ENCODE measurements at places on chromosomes 4 and X.
A peak's percentile ranks its signal among the peaks of the same experiment; 100 is the strongest.

DNA sequence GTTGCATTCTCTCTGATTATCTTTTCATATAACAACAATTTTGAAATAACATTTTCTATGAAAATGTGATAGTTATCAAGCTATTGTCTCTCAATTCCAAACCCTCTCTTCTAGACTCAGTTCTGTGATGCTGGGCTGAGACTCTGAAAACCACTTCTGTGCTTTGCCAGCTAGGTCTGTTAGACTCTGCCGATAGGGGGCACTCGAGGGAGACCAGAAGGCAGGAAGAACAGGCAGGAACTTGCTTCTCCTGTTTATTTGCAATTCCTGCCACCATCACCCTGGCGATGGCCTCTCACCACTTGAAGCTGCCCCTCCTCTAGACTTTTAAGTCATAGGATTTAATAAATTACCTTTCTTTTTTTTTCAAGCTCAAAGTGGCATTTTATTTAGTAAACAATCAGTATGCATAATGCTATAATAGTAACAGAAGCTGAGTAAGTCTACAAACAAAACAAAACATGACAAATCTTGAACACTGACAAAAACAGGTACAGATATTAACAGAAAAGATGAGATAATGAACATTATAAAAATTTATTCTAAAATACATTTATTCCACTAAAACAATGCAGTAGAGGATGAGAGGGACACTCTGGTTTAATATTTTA is 49.7 kb downstream of the RASL11B start:
- DNase-seq = peak; percentile 44

GRCh38 chr4:168374772-168375523 is 56.4 kb upstream of the DDX60 start:
- DNase-seq = no peak

DNA sequence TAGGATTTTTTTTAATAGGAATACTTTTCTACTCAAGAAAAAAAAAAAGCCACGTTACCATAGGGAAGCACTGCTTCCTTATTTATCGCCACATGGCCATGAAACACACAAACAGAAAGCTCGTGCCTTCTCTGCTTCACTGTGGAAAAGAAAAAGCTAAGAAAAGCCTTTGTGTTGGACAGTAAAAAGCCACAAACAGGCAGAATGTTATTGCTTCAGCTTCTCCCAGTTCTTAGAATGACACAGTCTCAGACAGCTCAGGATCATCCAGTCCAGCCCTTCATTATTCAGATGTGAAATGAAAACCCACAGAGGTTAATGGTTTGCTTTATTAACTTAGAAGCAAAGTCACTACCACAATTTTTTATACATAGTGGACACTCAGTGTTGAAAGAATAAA is 181.6 kb upstream of the NOCT start:
- DNase-seq = no peak

DNA sequence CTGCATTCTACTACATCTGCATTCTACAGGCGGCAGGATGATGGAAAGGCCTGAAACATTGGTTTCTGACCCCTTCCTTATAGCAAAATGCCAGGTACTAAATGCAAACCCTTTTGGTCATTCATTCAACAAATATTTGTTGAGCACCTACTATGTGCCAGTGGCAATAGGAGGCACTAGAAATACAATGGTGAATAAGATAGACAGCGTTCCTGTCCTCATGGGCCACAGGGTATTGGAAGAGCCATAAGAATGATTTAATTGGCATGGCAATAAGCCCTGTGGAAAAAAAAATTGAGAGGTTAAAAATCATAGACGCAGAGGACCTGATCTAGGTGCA is 17.3 kb upstream of the LAP3 start:
- no peak for DNase-seq

DNA sequence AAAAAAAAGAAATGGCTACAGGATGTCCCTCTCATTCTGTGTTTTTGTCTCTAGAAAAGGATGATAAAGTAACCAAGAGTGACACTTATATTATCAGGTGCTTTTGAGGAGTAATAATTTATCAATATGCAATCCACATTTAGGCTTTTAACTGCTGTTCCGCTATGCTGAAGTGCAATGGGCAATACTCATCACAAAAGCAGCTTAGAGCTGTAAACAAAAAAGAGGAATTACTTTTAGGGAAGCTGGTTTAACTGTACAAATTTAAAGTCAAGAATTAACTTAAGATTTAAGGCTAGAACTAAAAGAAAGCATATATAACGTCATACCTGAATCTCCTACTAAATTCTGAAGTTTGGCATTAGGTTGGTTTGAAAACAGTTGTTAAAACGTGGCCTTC is 93.5 kb upstream of the DDX3X start:
- DNase-seq = no peak

GRCh38 chr4:53309321-53310040 is 56.4 kb downstream of the SCFD2 start:
- DNase-seq = no peak

DNA sequence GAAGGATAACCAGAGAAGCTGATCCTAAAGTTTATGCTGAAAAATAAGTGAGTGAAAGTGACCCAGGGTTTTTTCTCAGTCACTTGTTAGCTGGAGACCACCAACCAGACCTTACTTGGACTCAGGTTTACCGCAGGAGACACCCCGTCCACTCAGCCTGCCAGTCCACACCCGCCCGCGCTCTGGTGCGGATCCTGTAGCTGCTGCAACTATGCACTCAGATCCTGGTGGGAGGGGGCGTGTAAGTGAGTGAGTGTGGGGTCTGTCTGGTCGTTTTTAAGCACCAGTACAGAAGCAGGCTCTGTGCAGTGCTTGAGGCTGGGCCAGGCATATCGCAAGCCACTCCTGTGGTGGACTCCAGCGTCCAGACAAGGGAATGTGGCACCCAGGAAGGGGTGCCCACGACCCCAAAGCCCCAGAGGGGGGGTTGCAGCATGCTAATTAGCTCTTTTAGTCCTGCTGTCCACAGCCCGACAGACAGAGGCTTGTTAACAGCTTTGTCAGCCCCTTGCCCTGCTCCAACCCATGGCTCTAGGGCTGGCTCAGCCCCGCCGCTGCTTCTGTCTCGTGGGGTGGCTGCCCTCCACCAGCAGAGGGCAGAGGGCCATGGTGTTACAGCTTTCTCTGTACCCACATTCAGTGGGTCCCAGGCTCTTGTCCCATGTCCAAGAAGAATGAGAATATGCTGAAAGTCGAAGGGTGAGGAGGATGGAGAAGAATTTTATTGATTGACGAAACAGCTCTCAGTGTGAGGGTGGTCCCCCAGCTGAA is 40.4 kb upstream of the PPP1R2C start:
- no peak for DNase-seq

DNA sequence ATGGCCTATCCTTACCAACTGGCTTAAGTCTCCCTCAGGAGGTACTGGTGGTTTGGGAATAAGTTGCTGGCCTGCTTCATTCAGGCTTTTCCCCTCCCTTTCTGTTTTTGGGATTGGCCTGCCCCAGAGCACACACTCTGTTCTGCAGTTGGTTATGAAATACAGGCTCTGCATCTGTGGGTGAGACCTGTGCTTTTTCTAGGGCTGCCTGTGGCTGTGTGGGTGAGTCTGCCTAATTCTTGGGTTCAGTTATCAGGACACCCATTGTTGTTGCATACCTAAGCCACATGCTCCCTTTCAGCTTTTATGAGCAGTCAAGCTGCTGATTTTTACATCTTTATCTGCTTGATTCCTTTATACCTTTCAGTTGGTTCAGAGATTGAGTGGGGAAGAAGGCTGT is 19.0 kb upstream of the CWH43 start:
- no peak for DNase-seq

DNA sequence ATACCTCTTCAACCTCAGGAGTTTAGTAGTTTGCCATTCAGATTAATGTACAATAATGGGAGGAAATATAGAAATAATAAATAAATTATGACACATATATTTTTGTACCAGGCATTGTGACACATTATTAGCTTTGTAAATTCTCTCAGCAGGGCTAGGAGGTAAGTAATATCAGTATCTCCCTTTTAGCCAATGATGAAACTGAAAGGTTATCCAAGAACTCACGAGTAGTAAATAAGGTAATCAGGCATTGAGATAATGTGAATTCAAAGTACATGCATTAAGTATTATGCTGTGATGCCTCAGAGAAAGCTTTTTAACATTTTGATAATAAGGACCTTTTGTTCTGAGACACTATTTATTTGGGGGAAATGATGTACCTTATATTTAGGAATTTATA is 5.3 kb upstream of the ARAP2 start:
- no peak for DNase-seq

GRCh38 chr4:88610771-88611170 is 18.5 kb downstream of the HERC3 start:
- no peak for DNase-seq

GRCh38 chrX:132836471-132836870 is 122.0 kb downstream of the HS6ST2 start:
- DNase-seq = no peak

GRCh38 chr4:167595898-167596297 is 361.6 kb upstream of the SPOCK3 start:
- no peak for DNase-seq

DNA sequence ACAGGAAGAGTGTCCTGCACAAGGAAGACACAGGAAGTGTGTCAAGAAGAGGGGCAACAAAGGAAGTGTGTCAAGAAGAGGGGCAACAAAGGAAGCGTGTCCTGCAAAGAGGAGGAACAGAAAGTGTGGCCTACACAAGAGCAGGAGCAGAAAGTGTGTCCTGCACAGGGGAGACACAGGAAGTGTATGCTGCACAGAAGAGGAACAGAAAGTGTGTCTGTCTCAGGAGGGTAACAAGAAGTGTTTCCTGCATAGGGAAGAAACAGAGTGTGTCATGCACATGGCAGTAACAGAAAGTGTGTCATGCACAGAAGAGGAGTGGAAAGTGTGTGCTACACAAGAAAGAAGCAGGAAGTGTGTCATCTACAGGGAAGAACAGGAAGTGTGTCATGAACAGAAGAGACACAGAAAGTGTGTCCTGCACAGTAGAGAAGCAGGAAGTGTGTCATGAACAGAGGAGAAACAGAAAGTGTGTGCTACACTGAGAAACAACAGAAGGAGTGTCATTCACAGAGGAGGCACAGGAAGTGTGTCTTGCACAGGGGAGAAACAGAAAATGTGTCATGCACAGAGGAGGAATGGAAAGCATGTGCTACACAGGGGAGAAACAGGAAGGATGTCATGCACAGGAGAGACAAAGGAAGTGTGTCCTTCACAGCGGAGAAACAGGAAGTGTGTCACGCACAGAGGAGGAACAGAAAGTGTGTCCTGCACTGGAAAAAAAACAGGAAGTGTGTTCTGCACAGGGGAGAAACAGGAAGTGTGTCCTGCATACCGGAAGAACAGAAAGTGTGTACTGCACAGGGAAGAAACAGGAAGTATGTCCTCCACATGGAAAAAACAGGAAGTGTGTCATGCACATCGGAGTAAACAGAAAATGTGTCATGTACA is 526.4 kb upstream of the PRKX start:
- no peak for DNase-seq

DNA sequence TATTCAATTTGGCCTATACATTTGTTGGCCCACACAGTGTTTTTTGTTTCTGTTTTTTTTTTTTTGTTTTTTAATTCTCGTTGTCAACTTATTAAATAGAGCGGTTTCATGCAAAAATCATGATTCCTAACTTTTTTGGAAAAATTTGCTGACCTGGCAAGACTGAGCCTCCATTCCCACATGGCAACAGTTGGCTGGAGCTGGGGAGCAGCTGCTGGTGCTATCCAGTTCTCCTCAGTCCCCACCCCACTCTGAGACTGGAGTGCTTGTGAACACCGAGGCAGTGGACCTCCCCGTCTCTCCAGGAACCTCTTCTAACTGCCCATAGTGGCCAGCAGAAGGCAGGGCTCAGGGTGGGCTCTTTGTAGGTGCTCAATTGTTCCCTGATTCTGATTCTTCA is 95.7 kb upstream of the OTUD4 start:
- DNase-seq = no peak

DNA sequence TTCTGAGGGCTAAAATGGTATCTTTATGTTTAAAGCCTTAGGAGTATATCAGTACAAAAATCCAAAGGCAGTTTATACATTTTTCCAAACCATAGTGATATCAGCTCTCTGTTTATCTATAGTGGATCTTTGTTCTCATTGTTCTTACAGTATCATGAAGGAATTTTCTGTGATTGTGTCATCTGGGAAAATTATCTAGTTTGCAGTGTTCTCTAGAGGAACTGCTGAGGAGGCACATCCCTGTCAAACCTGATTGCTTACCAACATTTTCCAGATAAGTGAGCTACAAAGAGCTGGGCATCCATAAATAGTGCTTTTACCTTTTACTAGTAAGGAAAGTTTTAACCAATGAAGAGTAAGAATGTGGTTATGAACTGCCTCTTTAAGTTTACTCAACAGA is 44.9 kb upstream of the SLC25A31 start:
- no peak for DNase-seq

GRCh38 chrX:78314561-78314960 is 12.8 kb downstream of the CYSLTR1 start:
- DNase-seq = no peak

DNA sequence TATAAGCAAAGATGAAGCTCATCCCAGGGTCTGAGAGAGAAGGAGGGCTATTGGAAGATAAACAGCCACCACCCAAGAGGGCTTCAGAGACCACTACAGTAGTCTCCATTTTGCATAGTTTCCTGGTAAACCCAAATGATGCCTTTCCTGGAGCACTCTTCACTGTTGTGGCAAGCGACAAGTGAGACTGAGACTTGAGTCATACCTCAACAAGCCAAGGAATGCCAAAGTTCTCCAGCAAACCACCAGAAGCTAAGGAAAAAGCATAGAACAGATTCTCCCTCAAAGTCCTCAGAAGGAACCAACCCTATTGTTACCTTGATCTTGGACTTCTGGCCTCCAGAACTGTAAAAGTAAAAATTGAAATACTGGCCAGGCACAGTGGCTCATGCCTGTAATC is 65.9 kb downstream of the LARP7 start:
- no peak for DNase-seq

- DNase-seq = no peak
These were observed 111.7 kb downstream of the STK32B start for GRCh38 chr4:5162909-5163508.

- no peak for DNase-seq
These were observed 575.7 kb downstream of the TRIML1 start for GRCh38 chr4:188714907-188715306.

- no peak for DNase-seq
These were observed 10.8 kb downstream of the JAKMIP1 start for GRCh38 chr4:6189511-6189910.

DNA sequence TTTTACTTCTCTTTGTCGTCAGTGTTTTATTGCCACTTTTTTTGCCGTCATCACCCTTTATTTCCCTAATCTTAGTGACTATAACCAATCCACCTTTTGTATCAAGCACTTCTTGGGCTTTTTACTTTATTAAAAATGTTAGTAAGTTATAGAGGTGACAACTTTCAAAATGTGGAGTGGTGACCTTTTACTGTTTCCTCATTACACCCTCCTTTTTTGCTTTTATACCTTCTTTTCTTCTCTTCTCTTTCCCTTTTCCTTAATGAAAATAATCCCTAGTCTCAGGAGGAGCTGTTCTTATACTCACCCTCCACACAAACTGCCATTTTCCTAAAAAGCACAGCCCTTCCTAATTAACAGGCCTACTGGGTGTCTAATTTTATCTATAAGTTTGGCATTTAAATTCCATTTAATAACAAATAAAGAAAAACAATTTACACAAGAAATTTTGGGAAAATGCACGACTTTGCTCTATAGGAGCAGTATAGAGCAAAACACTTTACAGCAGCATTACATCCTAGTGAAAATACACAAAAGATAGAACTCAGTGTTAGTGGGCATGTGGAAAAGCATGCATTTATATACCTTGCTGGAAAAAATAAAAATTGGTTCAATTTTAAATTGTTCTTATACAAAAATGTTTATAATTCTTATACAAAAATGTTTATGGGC is 27.3 kb downstream of the BBS12 start:
- DNase-seq = no peak

- DNase-seq = no peak
These were observed 179.0 kb downstream of the NHS start for GRCh38 chrX:17553961-17554482.

- no peak for DNase-seq
These were observed 320.3 kb downstream of the STK32B start for GRCh38 chr4:5371415-5372190.

Measured in stimulated activated CD4-positive, alpha-beta T cell treated with anti-CD3 and anti-CD28 coated beads, TNF-alpha, amount 100 ng/mL, for 1 hour (primary cell).